Left lung (tissue), 14 donors: ENCODE measurements at places on chromosomes 16 and 17. TPM values are rescaled to one million over a fixed set of nuclear protein-coding genes. Genes with fewer than 3 reads are reported as not detected.

GRCh38 chr16:4135537-4135936 lies 19.3 kb upstream of the ADCY9 start:
- no peak for DNase-seq

- DNase-seq, result no peak
These were observed 14.4 kb upstream of the RNF213 start for GRCh38 chr17:80246266-80246681.

CARD14 gene
- 2.8 TPM for polyA plus RNA-seq

KCTD11 gene
- 9.5 TPM for polyA plus RNA-seq

CRHR1 gene
- not detected for polyA plus RNA-seq
